ENCODE measurements at places on chromosomes 2 and 18. TPM values are rescaled to one million over a fixed set of nuclear protein-coding genes. Genes with fewer than 3 reads are reported as not detected.

DNA sequence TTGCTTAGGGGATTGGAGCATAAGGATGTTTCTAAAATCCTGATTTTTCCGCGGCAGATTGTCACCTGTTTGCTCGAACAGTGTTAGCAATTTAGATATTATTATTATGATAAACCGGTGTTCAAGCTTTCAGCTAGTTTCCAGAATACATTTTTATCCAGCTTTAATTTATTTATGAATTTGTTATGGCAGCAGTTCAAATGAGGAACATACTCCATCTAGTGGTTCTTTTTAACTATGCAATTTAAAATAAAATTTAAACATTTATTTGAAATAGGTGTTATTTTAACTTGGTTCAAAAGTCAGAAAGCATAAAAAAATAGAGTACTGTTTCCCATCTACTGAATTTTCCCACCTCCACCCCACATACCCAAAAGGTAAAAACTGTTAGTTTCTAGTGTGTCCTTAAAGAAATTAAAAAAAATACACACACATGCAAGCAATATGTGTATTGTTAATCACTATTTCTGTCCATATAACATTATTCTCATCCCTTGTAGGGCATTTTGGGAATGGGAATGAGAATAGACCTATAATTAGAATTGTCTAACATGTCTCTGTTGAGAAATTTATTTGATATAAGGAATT, 23.2 kb downstream of the ACOXL start:
- no peak for DNase-seq

GRCh38 chr2:62263076-62263715, 67.3 kb downstream of the B3GNT2 start:
- no peak for DNase-seq

DNA sequence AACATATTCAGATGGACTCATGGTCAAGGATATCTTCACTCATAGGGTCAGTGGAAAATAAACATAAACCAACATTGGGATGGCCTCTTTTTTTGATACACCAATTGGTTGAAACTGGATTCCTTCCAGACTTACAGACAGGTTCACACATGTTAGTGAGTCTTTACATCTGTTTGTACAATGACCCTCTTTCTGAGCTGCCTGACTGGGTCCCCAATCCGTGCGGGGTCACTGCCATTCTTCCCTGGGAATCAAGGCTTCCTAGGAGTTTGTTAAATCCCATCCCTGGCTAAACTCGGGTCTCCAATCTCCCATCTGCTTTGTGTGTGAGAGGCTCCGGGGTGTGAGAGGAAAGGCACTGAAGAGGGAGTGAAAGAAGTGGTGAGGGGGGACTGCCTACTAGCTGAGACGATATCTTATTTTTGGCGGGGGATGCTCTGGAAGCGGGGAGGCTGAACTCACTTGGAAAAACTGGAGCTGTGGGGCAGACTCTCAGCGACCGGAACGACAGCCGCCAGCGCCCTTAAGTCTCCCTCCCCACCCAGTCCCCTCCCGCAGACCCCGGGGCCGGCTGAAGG, 487 bp downstream of the STARD6 start:
- DNase-seq: no peak

DNA sequence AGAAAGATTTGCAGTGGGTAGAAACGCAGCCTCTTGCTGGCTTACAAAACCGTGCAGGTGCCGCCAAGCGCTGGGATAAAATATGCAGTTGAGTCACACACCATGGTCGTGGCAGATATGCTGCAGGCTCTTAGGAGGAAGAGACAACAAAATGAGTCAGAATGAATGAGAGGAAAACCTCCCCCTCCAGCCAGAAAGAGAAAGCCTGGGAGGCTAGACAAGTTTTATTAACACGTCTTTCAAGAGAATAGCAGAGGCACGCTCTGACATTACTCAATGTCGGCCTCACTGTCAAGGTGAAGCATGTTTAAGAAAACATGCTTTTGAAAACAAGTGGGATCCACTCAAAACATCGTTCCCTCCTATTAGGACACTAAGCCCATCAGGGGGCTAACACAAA, 37.1 kb upstream of the ZCCHC2 start:
- no peak for DNase-seq

Gene RIT2
- not detected for total RNA-seq

Gene THUMPD2
- 6.0 TPM for total RNA-seq

DNA sequence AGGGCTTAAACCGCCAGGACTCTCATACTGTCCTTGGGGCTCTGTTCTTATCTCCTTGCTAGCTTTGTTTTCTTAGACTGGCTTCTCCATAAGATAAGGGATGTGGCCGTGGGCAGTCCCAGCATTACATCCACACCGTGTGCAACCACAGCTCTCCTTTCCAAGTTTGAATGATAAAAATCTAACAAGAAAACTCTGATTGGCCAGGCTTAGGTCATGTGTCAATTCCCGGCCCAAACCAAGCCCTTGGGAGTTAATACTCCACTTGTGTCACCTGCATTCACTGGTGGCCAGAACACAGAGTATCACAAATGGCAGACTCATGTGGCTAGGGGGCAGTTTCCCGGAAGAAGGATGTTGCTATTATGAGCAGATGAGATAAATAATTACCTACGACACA, 43.2 kb upstream of the KDM3A start:
- no peak for DNase-seq

Gene CEP192
- total RNA-seq: 20.1 TPM

Gene IL1F10
- not detected for total RNA-seq

- no peak for DNase-seq
Observed at GRCh38 chr2:66771359-66771976, 336.5 kb downstream of the MEIS1 start.

Gene VWC2L
- total RNA-seq: 0.15 TPM

DNA sequence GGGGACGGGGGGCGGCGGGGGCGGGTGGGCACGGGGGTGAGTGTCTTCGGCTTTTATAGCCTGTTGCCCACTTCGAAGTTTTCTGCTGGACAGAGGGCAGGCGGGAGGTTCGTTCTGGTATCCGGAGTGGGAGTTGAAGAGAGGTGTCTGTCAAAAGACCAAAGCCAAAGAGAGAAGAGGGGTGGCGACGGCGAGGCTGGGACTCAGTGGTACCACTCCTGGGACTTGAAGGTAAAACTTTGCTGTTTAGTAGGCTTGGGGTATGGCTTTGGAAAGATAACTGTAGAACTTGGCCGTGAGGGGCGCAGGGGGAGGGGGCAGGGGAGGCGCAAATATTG, 215.8 kb upstream of the DTNA start:
- peak; percentile 25 for DNase-seq

GRCh38 chr18:8707556-8708300, 2.4 kb downstream of the MTCL1 start:
- DNase-seq: no peak

Gene RND3
- total RNA-seq: 49.0 TPM

DNA sequence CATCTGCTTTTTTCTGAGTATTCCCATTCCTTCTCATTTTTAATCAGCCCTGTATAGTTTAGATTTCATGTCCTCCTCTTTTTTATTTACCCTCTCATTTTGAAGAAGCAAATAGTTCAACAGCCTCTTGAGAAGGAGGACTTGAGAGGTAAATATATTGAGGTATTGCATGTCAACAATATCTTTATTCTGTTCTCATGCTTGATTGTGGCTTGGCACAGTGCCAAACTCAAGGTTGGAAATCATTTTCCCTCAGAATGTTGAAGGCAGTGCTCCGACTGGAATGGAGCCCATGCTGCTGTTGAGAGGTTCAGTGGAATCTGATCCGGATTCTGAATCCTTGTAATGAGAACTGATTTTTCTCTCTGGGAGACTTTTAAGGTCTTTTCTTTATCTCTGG, 31.0 kb upstream of the GALNT3 start:
- no peak for DNase-seq

GRCh38 chr2:11726384-11726783, 20.0 kb upstream of the LPIN1 start:
- no peak for DNase-seq

DNA sequence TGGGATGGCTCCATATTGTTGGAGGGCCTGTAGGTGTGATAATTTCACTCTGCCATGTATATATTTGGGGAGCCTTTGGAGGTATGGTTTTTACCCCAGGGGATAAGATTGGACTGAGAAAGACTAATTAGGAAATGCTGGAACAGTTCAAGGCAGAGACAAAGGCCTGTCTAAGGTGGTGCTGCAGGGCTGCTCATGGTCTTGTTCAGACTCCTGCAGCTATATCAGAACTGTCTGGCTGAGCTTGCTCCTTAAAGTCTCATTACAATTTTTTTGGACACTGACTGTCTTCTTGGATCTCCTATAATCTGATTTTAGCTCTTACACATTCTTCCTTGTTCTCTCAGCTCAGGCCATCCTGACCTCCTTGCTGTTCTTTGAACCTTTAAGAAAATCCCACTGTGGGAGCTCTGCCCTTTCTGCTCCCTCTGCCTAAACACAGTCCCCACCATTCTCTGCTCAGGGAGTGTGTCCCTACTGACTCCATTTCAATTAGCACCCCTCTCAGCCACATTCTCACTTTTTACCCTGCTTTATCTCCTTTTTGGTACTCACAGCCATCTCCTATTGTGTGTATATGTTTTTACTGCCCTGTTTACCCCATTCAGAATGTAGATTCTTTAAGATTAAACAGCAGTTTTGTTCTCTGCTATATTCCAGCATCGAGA, 468.7 kb upstream of the FANCL start:
- no peak for DNase-seq

DNA sequence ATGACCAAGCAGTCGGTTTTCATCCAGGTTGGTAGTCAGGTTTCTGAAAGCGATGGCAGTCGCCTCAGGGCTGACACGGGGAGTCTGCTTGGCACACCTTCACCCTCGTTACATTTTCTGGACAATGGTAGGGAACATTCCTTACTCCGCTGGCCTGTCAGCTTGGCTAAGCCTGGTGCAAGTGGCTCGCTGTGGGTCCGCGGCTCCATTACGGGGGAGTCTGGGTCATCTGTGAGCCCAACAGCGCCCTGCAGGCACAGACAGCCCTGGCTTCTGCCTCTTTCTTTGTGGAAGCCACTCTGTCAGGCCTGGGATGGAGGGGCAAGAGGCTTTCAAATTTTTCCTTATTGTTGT, 95.6 kb downstream of the HDAC4 start:
- no peak for DNase-seq

DNA sequence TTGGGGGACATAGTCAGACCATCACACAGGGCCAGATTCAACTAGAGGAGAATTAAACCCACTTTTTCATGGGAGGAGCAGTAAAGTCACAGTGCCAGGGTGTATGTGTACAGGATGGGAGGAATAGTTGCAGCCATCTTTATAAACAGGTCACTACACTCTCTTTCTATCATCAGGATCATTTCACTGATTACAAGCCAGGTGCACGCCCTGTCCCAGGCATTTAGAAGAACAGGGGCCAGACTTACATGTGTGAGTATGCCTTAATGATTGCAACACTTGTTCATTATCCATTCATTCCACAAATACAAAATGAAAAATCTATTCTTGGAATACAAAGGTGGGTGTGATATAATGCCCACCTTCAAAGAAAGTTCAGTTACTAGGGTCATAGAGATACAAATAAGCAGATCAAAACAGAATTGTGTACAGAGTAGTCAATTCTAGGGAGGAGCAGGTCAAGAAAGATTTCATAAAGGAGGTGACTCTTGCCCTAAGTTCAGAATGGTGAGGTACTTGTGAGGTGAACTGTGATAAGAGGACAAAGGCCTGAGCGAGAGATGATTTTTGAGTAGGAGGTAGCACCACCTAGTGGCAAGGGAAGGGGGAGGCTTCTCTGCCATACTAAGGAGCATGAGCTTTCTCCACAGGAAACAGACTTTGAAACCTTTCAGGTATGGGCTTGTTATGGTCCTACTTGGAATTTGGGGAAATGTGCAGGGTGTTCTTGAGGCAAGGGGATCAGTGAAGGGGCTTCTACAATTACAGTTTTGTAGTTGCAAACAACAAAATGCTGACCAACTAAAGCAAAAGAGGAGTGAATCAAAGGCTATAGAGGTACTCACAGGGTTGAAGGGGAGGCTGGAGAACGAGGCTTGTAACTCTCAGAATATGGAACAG, 156.3 kb downstream of the SUCLG1 start:
- peak; percentile 55 for DNase-seq

- DNase-seq: no peak
Observed at GRCh38 chr2:218722419-218722818, 11.8 kb downstream of the TTLL4 start.

GRCh38 chr2:68309426-68309825, 10.3 kb downstream of the CNRIP1 start:
- no peak for DNase-seq

DNA sequence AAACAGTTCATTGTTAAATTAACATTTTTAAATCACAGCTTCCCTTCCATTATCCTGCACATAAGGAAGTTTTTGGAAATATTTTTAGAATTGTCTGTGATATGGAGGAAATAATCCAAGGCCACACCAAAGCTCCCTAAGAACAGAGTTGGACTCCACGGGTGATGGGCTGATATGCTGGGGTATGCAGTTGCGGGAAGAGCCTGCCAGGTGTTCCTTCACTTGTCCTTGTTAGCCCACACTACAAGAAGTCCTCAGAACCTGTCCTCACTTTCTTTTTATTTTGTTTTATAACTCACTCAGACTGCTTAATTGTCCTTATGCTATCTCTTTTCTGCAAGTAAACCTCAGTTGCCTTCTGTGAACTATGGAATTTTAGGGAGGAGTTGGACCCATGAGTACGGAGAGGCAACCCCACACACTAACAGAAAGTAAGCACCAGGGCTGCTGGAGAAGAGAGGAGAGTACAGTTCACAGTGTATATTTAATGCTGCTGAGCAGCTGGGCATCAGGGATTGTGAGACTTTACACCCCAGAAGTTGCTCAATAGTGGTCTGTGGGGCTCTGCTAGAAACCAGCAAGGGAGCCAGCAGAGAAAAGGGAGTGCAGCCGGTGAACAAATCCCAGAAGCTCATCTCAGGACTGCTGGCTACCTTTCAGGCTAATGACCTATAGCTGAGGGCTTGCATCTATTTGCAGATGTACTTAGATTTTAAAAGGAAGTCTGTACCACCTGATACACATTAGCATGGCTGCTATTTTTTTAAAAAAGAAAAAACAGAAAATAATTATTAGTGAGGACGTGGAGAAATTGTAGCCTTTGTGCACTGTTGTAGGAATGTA, 280.1 kb upstream of the STON1 start:
- no peak for DNase-seq

Gene CYP20A1
- 12.6 TPM for total RNA-seq

Gene LRRTM4
- total RNA-seq: 18.6 TPM

Gene SANBR
- 57.0 TPM for total RNA-seq

DNA sequence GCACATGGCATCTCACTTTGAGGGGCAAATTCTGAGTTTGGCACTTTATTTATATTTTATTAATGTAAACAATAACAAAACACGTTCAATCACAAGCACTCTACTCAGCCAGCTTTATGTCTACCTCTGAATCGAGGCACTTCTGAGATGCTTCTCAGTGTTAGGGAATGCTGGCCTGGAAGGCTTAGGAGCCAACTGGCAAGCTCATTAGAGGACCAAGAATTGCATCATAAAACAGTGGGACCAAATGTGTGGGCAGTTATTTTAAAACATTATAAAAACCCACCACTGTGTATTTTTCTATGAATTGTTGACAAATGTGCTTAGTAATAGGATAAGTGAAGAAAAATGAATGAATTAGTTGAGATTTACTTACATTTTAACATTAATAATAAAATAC, 46.8 kb upstream of the SMIM21 start:
- DNase-seq: no peak

Data from glutamatergic neuron (in vitro differentiated cells).